Renal pelvis (tissue), 12 donors: ENCODE measurements at places on chromosomes 7 and 10.

- no peak for DNase-seq
Measured at GRCh38 chr7:12467837-12468236, 64.2 kb upstream of the VWDE start.

- DNase-seq: no peak
Measured at GRCh38 chr10:72638586-72639440, 12.9 kb upstream of the MICU1 start.

DNA sequence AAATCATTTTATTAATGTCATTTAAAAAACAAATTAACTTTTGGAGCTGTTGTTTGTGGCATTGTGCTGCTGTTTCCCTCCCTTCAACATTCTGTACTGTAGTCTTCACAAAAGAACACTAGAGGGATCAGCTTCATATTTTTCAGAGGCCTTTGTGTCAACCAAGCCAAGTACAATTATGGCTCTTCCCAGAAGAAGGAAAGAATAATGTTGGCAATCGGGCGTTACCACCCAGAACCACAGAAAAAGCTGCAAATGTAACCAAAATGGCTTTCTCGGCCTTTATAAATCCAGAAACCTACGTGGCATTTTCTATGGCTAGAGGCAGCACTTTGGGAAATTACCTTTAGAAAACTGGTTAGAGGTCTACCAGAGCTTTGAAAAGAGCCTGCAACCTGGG lies 98.8 kb upstream of the COL1A2 start:
- peak; percentile 65 for DNase-seq

- no peak for DNase-seq
Measured at GRCh38 chr7:77812290-77812685, 13.7 kb downstream of the PHTF2 start.

GRCh38 chr10:11724938-11725776 lies 17.0 kb upstream of the ECHDC3 start:
- peak; percentile 53 for DNase-seq
